ENCODE measurements at places on chromosomes 7 and 10. TPM values are rescaled to one million over a fixed set of nuclear protein-coding genes. Genes with fewer than 3 reads are reported as not detected.

The ZNF277 gene
- total RNA-seq, result 39.3 TPM

The HELLS gene
- total RNA-seq, result 6.6 TPM

The GHRHR gene
- total RNA-seq, result not detected

The FAM25G gene
- not detected for total RNA-seq

The LRRC4 gene
- total RNA-seq, result 0.12 TPM

The ECD gene
- 30.6 TPM for total RNA-seq

The ACTL6B gene
- total RNA-seq, result not detected

The TMEM213 gene
- not detected for total RNA-seq

The ANKRD61 gene
- 0.16 TPM for total RNA-seq

The TMEM196 gene
- total RNA-seq, result not detected

The UNCX gene
- total RNA-seq, result 0.12 TPM

The TRPV5 gene
- total RNA-seq, result not detected

The PMPCB gene
- 51.6 TPM for total RNA-seq

The ZP3 gene
- 2.3 TPM for total RNA-seq

The CRTAC1 gene
- not detected for total RNA-seq

The ANKRD7 gene
- 3.1 TPM for total RNA-seq

The KLF14 gene
- total RNA-seq, result 0.12 TPM

The SFTPA1 gene
- total RNA-seq, result not detected

The JCAD gene
- 40.7 TPM for total RNA-seq

The ELAPOR2 gene
- total RNA-seq, result 5.6 TPM

The EPO gene
- not detected for total RNA-seq

The CCDC172 gene
- total RNA-seq, result not detected

The TACC2 gene
- total RNA-seq, result 7.0 TPM

The LHFPL3 gene
- not detected for total RNA-seq

All from hair follicle dermal papilla cell (primary cell).